Fibroblast of the aortic adventitia (primary cell): ENCODE measurements at places on chromosomes 1 and 21.

DNA sequence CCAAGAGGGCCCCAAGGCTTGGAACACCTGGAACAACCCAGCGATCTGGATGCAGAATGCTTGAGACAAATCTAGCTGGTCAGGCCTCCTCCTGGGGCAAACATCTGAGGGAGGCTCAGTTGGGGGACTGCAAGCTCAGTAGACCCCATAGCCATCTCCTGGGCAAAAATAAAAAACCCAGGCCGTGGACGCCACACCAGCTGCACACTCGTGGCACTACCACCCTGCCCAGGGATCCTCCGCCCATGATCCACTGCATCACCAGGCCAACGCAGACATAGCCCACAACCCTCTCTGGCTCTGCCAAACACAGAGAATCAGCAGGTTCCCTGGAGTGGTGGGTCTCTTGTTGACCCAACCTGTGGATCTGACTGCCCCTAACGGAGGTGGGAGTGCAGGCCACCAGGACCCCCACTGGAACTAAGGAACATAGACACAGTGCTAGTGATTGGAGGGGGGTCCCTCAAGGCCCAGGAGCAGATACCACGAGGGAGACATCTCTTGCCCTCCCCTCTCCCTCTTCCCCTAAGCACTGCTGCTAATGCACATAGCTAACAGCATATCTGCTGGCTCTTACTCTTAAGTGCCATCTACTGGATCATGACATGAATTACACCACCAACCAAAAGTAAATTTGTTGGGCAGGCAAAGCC lies 147.2 kb downstream of the CHD1L start:
- peak; percentile 73 for DNase-seq

- no peak for DNase-seq
Measured at GRCh38 chr21:42508371-42508770, 5.3 kb upstream of the SLC37A1 start.

DNA sequence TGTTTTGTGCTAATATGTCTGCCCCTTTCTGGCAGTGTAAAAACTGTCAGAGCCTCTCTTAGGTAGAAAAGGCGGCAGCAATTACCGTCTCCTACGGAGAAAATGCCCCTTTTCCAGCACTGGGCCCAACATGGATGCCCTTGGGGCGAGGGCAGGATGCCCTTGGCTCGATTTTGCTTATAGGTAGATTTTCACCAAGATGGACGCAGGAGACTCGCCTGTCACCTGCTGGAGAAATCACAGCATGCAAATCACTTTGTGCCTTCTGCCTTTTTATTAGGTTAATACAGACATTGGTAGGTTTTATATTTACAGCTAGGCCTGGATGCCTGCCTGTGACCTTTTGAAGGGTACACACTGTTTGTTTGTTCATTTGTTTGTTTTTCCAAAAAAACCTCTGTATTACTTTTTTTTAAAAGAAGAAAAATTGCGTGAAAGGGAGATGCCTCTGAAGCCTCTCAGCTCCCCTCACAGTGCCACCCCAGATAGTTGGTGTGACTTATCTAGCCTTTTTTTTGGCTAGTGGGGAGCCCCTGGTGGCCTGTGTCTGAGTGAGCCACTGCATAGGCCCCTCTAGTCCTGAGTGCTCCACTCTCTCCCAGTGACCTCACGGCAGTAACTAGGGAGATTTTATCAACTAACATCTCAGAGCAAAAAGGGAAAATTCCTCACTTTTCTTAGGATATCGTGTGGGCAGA lies 2.5 kb downstream of the ATP1B1 start:
- no peak for DNase-seq

GRCh38 chr1:10429868-10430215 lies 391 bp upstream of the CENPS start:
- peak; percentile 47 for DNase-seq

DNA sequence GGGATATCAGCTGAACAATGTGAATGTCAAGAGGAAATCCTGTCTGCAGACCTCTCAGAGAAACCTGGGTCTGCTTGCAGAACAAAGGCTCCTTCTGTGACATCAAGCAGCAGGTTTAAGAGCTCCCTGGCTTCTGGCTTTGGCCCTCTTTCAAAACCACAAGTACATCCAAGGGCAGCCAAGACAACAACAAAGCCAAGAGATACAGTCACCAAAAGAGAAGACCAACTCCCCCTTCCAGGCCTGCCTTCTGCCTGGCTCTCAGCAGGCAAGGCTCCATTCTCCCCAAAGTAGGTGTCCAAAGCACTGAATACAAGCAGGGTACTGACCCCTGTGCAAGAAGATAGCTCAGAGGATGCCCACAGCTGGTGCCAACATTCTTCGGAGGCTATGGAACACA lies 11.5 kb downstream of the BCAR3 start:
- peak; percentile 91 for DNase-seq

DNA sequence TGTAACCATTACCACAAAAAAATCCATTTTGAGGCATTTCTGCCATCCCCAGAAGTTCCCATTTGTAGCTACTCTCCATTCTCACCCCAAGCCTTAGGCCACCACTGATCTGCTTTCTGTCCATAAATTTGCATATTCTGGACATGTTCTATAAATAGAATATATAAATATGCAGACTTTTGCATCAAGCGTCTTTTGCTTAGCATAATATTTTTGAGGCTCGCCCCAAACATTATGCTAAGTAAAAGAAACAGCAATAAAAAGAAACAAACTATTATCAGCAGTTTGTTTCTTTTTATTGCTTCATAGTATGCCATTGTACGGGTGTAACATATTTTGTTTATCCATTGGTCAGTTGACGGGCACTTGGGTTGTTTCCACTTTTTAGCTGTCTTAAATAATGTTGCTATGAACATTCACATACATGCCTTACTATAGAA lies 7.9 kb downstream of the TFAP2E start:
- DNase-seq: no peak

DNA sequence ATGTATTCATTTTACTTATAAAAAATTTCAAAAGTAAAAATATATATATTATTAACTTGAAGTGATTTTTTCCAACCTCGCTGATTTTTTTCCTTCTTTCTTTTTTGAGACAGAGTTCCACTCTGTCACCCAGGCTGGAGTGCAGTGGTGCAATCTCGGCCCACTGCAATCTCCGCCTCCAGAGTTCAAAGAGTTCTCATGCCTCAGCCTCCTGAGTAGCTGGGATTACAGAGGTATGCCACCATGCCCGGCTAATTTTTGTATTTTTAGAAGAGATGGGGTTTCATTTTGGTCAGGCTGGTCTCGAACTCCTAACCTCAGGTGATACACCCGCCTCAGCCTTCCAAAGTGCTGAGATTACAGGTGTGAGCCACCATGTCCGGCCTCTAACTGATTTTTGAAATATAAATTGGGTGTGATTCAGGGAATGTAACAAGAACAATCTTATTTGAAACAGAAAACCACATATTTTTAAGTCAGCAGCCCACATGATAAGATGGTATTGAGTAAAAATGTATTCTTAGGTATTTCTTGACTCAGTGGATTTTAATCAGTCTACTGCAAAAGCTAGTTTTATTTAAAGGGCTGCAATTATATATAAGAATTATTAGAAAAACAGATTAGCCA lies 30.0 kb downstream of the ZBTB8B start:
- DNase-seq: no peak

DNA sequence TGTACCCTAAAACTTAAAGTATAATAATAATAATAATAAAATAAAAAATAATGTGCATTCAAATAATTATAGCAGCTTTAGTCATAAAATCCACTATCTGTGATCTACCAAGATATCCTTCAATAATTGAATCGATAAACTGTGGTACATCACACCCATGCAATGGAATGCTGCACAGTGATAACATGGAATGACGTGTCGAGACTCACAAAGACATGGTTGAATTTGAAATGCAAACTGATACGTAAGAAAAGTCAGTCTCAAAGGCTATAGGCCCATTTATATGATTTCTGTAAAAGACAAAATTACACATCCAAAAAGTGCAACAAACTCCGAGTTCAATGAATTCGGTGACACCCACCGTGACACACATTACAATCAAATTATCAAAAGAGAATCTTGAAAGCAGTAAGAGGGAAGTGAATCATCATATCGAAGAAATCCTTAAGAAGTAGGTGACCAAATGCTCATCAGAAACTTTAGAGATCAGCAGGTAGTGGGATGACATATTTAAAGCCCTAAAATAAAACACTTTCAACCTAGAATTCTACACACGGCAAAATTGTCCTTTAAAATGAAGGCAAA lies 5.2 kb upstream of the SPRR2E start:
- DNase-seq: no peak

- no peak for DNase-seq
Measured at GRCh38 chr1:163604896-163605295, 283.1 kb downstream of the NUF2 start.

GRCh38 chr1:3814771-3815561 lies 18.7 kb upstream of the LRRC47 start:
- no peak for DNase-seq

GRCh38 chr1:40399984-40400704 lies 26.6 kb downstream of the SMAP2 start:
- DNase-seq: no peak

GRCh38 chr1:150881331-150882070 lies 5.1 kb upstream of the ARNT start:
- DNase-seq: peak; percentile 98

GRCh38 chr1:233719655-233720341 lies 105.9 kb downstream of the KCNK1 start:
- DNase-seq: no peak

- DNase-seq: no peak
Measured at GRCh38 chr1:205928317-205928716, 14.9 kb downstream of the SLC26A9 start.

- no peak for DNase-seq
Measured at GRCh38 chr1:109237512-109237911, 11.8 kb upstream of the CELSR2 start.

DNA sequence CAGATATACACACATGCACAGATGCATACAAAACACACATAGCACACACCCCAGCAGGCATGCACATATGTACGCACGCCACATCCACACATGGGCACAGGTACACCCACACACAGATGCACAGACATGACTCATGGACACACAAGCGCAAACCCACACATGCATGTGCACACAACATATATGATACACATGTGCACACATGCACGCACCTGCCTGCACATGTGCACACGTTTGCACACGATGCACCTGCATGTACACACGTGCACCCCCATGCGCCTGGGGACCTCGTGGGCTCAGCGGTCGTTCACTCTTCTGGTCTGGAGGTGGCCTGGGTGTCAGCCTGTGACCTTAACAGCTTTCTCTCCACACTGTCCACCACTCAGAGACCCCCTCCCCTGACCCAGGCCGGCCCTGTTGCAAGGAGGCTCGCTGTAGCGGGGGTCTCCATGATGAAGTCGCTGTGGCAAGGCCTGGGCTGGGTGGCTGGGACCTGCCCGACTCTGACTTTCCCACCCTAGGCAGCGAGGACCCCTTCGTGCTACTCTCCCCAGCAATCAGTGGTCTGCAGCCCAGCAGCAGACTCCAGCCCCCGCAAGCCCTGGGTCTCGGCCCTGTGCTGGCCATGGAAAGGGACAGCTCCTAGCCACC lies 92.1 kb upstream of the TTC34 start:
- no peak for DNase-seq

DNA sequence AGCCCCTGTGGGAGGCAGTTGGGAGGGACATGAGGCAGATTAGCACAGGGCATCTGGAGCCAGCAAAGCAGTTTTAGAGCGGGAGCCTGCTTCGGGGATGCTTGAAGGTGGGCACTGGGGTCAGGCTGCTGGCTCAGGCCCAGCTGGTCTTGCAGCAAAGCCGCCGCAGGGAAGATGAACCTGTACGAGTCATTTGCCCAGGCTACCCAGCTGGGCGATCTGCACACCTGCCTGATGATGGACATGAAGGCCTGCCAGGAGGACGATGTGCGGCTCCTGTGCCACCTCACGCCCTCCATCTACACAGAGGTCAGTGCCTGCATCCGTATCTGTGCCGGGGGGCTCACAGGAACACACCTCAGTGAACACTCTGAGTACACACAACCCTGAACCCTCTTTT lies 7.7 kb upstream of the SLC27A3 start:
- no peak for DNase-seq

- DNase-seq: no peak
Measured at GRCh38 chr1:34987018-34987417, 1.9 kb upstream of the TMEM35B start.
